ENCODE measurements at places on chromosomes 7 and 10. TPM values are rescaled to one million over a fixed set of nuclear protein-coding genes. Genes with fewer than 3 reads are reported as not detected.

GRCh38 chr7:142753366-142753765, 4.1 kb downstream of the PRSS1 start:
- DNase-seq, result no peak

- no peak for DNase-seq
Observed at GRCh38 chr7:128974241-128974934, 36.7 kb downstream of the IRF5 start.

Gene SLC35B4
- 18.2 TPM for total RNA-seq

DNA sequence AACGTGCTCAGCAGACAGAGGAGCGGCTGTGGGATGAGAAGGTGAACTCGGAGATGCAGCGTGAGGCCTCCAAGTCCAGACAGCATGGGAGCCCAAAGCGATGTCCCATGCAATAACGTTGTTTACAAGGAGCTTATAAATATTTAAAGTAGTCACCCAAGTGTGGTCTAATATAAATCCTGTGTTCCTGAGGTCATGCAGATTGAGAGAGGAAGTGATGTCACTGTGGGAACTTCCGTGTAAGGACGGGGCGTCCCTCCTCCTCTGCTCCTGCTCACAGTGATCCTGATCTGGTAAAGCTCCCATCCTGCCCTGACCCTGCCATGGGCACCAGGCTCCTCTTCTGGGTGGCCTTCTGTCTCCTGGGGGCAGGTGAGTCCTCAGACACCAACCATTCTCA, 94.7 kb upstream of the PRSS58 start:
- no peak for DNase-seq

DNA sequence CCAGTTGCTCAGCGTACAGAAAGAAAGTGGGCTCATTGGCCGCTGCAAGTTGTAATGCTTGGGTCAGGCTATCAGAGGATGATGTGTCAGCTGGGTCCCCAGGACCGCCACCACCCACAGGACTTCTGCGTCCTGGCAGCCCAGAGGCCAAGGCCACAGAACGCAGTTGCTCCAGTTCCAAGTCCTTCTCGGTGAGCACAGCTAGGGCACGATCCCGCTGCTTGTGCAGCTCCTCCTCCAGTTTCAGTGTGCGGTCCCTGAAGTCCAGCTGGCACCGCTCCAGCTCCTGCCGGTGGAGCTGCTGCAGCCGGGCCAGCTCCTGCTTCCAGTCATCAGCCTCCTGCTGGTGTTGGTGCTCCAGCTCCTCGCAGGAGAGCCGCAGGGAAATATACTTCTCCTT, 3.0 kb downstream of the GCC1 start:
- DNase-seq, result no peak

GRCh38 chr7:1458683-1459511, at the start of gene MICALL2:
Gene MICALL2 (minus strand): TSS chr7:1459470. CDS start chr7:1459326, 144 bp downstream.
- no peak for DNase-seq

- DNase-seq, result no peak
Observed at GRCh38 chr7:102153599-102153946, 133.1 kb upstream of the SH2B2 start.

Gene DNMBP
- total RNA-seq, result 31.0 TPM
